Adrenal gland (tissue), 19 donors: ENCODE measurements at places on chromosomes 5 and 9.

- H3K27me3 ChIP-seq, result no peaks in the 10 kb centered on the region
- no peaks in the 10 kb centered on the region for H3K36me3 ChIP-seq
- DNase-seq, result no peak
- H3K4me1 ChIP-seq, result no peaks in the 10 kb centered on the region
Observed at GRCh38 chr5:133399247-133399891, 213.0 kb downstream of the FSTL4 start.

- peaks cover 23% of the 10 kb centered on the region for H3K4me1 ChIP-seq
- DNase-seq, result no peak
- no peak overlapping the region for H3K27ac ChIP-seq
- no peak overlapping the region for H3K4me3 ChIP-seq
- H3K36me3 ChIP-seq, result no peaks in the 10 kb centered on the region
- H3K27me3 ChIP-seq, result peaks cover 55% of the 10 kb centered on the region
Observed at GRCh38 chr9:130666393-130667119, 2.2 kb downstream of the PRDM12 start.

- no peak overlapping the region for H3K4me3 ChIP-seq
- DNase-seq, result no peak
Observed at GRCh38 chr5:113875096-113875495, 361.6 kb downstream of the YTHDC2 start.

GRCh38 chr5:2382776-2383697 lies 368.4 kb downstream of the IRX2 start:
- no peak overlapping the region for H3K4me3 ChIP-seq
- no peak for DNase-seq
- no peaks in the 10 kb centered on the region for H3K27me3 ChIP-seq
- H3K4me1 ChIP-seq, result no peaks in the 10 kb centered on the region

DNA sequence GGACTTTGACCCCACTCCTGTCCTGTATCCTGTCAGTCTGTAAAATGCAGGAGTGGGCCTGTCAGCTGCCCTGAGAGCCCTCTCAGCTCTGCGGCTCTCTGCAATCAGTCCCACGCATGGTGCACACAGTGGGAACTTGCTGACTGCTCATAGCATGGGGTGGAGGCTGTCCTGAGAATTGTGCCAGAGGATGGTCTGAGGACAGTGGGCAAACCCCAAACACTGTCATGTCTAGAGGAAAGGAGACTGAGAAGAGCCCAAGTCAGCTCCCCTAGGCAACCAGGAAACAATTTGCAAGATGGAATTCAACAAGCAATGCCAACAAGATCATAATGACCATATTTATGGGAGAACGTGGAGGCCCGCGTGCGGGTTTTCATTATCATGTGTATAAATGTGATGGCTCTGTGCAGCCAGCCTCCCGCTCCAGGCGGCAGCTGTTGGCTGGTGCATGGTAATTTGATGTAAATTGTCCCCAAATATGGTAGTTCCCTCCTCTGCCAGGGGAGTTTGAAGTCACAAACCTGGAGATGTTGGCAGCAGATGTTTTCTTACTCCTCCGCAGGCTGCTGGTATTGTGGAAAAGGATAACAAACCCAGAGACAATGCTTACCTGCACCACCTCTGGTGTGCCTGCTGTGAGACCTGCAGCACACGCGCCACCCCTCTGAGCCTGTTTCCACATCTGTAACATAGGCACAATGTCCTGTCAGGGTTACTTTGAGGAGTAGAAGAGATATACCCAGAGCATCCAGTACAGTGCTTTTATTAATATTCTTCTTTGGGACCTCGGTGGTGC lies 39.8 kb upstream of the ALDH1B1 start:
- H3K36me3 ChIP-seq, result no peaks in the 10 kb centered on the region
- no peak for DNase-seq
- no peak overlapping the region for H3K4me3 ChIP-seq
- H3K27me3 ChIP-seq, result no peaks in the 10 kb centered on the region
- H3K27ac ChIP-seq, result no peak overlapping the region

- DNase-seq, result peak; percentile 90
- no peaks in the 10 kb centered on the region for H3K36me3 ChIP-seq
- H3K27me3 ChIP-seq, result no peaks in the 10 kb centered on the region
- peak overlapping the region; percentile 83 for H3K27ac ChIP-seq
- H3K4me1 ChIP-seq, result peaks cover 20% of the 10 kb centered on the region
Observed at GRCh38 chr5:151234476-151235238, 10.8 kb upstream of the CCDC69 start.

DNA sequence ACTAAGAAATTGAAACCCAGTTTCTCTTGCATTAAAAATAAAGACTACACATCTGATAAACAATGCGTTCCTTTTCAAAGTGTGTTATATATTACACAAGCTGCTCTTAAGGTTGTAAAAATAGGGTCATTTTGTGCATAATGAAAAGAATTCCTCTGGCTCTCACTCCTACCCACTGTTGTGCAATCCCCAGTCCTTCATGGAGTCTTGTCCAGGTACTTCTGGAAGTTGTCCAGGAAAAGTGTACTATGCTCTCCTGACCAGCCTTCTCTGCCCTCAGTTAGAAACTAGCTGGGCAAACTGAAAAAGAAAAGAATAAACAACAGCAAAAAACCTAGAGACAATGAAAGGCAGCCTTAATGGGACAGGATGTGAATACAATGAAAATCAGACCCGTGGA lies 345.5 kb upstream of the PAPPA start:
- no peaks in the 10 kb centered on the region for H3K36me3 ChIP-seq
- no peaks in the 10 kb centered on the region for H3K27me3 ChIP-seq
- no peak overlapping the region for H3K4me3 ChIP-seq
